ENCODE measurements at places on chromosomes 12 and 14.

GRCh38 chr14:92456215-92457015, 57.2 kb upstream of the RIN3 start:
- DNase-seq = no peak

GRCh38 chr14:103943673-103944072, 1.3 kb upstream of the RD3L start:
- no peak for DNase-seq

DNA sequence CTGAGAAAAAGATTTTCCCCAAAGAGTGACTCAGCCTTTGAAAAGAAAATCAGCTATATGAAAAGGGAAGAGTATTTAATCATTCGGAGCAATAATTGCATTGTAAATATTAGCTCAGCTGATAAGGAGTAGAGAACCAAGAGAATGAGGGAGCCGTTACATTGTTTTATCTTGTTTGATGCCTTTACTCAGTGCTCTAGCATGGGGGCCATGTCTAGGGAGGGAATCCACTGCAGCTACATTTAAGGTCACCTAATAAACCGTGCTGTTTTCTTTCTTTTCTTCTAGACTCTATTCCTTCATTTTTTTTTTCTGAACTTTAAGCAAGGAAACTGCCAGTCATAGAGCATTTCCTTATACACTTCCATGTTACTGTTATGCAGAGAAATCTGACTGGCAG, 447.0 kb downstream of the DIO2 start:
- DNase-seq = no peak

- DNase-seq = no peak
Observed at GRCh38 chr14:61537563-61538463, 157.5 kb upstream of the HIF1A start.

GRCh38 chr14:91142214-91142668, 28.4 kb downstream of the DGLUCY start:
- DNase-seq = no peak

DNA sequence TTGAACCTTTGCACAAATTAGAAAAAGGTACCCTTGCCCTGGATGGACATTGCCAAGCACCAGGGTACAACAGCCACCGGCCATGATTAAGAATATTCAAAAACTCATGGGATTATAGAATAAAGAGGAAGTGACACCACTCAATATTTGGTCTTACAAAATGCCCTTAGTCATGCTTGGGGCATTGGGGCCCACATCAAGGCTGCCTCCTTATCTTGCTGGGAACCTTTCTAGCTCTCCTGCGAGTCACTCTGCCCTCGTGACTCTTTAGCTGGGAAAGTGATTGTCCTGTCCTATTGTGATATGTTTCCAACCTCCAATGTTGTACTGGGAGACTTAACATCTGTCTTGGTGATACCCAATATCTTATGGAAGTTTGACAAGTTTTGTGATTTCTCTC, 57.8 kb downstream of the GTF2A1 start:
- DNase-seq = no peak
